Fibroblast of skin of abdomen (primary cell): ENCODE measurements at places on chromosomes 13 and 19.

- DNase-seq = peak; percentile 50
Measured at GRCh38 chr13:62357887-62358645, 942.4 kb upstream of the PCDH20 start.

GRCh38 chr19:55431183-55431582 is 11.9 kb downstream of the SHISA7 start:
- DNase-seq = no peak

- DNase-seq = no peak
Measured at GRCh38 chr13:50119591-50119990, 104.3 kb downstream of the KCNRG start.

GRCh38 chr19:11325544-11325943 is 13.9 kb downstream of the RAB3D start:
- DNase-seq = no peak
